ENCODE measurements at places on chromosomes 16 and 17. TPM values are rescaled to one million over a fixed set of nuclear protein-coding genes. Genes with fewer than 3 reads are reported as not detected.

Gene RDM1
- polyA plus RNA-seq: 1.4 TPM

Gene FOXN1
- not detected for polyA plus RNA-seq

DNA sequence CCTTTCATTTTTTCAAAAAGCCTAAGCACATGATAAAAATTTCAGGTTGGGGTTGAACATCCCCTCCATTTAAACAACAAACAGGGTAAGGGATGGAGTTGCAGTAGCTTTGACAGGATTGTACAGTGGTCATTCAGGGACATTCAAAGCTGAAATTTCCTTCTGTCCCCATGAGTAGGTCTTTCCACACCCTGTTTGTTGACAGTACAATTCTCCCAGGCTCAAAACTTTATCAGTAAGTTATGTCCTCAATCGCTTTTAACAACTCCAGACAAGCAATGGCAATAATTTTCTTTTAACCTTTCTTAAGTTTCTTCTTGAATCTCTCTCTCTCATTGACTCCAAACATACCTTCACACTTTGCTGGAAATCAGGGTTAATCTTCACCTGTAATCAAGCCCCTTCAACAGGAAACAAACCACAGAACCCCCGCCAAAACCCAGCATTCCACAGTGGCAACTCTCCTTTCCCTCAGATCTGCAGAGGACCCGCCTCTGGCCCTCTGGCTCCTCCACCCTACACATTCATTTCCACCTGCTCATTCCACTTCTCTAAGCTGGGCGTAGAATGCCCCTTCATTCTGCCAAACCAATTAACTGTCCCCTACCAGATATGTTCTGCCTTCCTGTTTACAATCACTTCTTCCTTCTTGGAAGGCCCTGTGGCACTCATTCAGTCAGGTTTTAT lies 20.7 kb downstream of the TXNDC11 start:
- no peak for DNase-seq

- no peak for DNase-seq
These were observed 13.3 kb upstream of the PECAM1 start for GRCh38 chr17:64403881-64404460.

- DNase-seq: no peak
These were observed 23.5 kb downstream of the USP36 start for GRCh38 chr17:78817123-78817522.

DNA sequence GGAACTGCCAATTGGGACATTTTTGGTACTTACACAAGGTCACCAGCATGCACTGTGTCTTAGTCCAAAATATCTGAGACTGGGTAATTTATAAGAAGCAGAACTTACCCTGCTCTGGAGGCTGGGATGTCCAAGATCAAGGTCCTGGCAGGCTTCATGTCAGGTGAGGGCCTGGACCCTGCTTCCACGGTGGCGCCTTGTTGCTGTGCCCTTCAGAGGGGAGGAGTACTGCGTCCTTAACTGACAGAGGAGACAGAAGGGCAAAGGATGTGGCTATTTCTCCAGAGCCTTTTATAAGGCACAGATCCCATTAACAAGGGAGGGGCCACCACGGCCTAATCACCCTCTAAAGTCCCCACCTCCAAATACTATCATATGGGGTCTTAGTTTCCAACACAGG lies 178.9 kb downstream of the C16orf95 start:
- no peak for DNase-seq

- DNase-seq: no peak
These were observed 6.2 kb downstream of the SAMD14 start for GRCh38 chr17:50123649-50124349.

Gene TNK1
- polyA plus RNA-seq: 0.84 TPM

Gene P3H4
- polyA plus RNA-seq: 53.8 TPM

- no peak for DNase-seq
These were observed 10.6 kb downstream of the USP7 start for GRCh38 chr16:8953064-8953463.

DNA sequence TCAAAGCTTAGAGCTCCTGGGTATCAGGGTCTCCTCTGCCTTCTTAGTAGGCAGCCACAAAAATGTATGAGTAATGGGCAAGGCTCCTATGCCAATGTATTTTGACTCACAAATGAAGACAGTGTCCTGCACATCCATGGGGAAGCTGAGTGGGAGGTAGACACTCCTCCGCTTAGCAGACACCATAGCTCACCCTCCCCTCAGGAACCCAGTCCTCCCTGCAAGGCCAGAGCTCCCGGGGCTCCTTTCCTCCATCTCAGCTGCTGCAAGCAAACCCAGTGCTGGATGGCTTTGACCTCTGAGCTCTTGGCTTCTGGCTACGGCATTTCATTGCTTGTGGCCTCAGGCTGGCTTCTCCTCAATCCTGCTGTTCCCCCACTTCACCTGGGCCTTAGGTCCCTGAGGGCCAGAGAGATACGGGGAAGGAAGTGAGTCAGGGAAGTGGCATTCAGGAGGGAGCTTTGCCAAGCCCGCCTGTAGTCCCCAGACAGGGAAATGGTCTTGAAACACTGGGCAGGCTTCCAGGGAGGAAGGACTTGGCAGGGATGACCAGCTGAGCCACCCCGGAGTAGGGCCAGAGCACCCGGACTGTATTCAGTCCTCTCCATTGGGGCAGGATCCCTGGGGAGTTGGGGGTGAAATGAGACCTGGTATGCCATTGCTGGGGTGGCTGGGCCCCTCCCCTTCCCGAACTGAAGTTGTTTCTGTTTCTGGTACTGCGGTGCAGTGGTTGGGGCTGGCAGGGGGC lies 4.5 kb downstream of the ABCC3 start:
- DNase-seq: peak; percentile 79

- DNase-seq: no peak
These were observed 69.2 kb downstream of the CDC27 start for GRCh38 chr17:47119746-47120520.

DNA sequence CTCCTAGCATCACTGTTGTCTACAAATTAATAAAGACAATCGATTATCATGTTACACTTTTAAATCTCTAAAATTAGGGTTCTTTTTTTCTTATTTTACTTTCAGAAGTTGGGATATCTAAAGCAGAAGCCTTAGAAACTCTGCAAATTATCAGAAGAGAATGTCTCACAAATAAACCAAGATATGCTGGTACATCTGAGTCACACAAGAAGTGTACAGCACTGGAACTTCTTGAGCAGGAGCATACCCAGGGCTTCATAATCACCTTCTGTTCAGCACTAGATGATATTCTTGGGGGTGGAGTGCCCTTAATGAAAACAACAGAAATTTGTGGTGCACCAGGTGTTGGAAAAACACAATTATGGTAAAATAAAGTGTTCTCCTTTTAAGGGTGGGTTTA lies 2.4 kb downstream of the RAD51C start:
- no peak for DNase-seq

Gene SUZ12
- 20.7 TPM for polyA plus RNA-seq

Gene ODAD4
- 0.93 TPM for polyA plus RNA-seq

DNA sequence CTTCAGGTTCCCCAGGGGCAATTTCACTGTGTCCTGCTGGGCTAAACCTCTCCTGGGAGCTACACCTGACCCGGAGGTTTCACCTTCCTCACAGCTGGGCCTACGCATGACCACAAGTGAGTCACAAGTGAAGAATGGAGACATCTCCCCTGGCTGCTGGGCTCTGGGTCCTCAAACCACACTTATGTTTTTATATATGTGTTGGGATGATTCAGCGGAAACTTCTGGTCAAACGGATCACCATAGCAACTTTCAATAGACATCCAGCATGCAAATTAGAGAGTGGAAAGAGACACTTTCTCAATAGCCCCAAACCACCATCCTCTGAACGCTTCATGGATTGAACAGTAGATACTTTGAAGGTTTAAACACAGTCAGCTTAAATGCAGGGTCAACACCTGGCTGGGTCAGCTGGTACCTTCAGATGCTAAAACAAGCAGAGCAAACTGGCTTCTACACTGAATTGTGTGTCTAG lies 28.0 kb upstream of the MAF start:
- DNase-seq: no peak

- DNase-seq: no peak
These were observed 12.0 kb downstream of the CRLF3 start for GRCh38 chr17:30812218-30813177.

Gene FAM234A
- 46.2 TPM for polyA plus RNA-seq

DNA sequence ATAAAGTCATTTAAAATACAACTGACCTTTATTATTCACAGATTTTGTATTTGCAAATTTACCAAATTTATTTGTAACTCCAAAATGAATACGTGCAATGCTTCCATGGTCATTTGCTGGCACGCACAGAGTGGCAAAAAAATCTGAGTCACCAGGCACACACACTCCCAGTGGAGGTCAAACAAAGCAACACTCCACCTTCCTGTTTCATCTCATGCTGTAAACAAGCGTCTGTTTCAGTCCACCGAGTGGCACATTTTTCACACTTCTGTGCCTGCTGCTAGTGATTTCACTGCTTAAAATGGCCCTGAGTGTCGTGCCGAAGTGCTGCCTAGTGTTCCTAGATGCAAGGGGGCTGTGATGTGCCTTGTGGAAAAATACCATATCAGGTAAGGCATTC lies 17.8 kb upstream of the ITGAE start:
- no peak for DNase-seq

Gene DNASE1L2
- 0.85 TPM for polyA plus RNA-seq

DNA sequence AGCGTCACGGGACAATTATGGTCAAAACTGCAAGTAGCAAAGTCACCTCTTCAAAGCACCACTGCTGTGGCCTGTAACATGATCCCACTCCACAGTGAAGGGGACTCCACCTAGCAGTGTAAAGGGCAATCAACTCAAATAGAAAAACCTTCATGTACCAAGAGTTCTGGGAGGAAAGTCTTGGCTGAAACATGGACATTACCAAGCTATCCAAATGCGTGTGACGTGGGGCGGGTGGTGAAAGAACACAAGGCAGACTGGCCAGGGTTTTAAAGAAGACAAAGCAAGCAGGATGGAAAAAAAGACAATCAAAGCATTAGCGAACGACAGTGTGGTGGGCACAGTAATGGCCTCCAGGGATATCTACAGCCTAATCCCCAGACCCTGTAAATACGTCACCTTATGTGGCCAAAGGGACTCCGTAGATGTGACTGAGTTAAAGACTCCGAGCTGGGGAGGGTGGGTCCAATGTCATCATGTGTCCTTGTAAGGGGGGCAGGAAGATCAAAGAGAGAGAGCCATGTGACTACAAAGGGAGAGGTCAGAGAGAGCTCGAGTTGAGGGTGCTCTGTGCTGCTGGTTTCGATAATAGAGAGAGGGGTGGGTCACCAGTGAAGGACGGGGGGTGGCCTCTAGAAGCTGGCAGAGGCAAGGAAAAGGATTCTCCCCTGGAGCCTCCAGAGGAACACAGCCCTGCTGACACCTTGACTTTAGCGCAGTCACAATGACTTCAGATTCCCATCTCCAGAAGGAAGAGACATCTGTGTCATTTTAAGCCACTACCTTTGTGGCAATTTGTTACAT lies 6.0 kb downstream of the HSDL1 start:
- peak; percentile 27 for DNase-seq

Gene NUFIP2
- polyA plus RNA-seq: 30.9 TPM

- no peak for DNase-seq
These were observed 1.2 kb downstream of the PRPF8 start for GRCh38 chr17:1683459-1683858.

Data from muscle of leg (tissue), 16 donors.